ENCODE measurements at places on chromosomes 4 and X.

- DNase-seq, result no peak
Measured at GRCh38 chr4:184280137-184280536, 62.5 kb upstream of the ENPP6 start.

DNA sequence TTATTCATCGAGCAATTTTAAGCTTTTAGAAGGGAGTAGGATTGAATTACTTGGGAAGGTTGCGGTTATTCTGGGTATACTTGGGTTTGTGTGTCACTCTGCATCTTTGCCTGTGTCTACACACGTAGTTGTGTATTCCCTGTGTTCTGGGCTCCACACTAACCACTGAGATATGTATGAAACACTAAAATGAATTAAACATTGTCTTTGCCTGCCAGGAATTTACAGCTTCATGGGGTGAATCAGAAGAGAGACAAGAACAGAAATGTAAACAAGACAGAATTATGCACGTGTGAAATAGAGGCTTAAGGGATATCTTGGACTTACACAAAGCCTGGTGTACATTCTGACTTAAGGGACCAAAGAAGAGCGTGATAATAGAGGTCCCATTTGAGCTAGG is 228.5 kb downstream of the AFF2 start:
- peak; percentile 11 for DNase-seq

DNA sequence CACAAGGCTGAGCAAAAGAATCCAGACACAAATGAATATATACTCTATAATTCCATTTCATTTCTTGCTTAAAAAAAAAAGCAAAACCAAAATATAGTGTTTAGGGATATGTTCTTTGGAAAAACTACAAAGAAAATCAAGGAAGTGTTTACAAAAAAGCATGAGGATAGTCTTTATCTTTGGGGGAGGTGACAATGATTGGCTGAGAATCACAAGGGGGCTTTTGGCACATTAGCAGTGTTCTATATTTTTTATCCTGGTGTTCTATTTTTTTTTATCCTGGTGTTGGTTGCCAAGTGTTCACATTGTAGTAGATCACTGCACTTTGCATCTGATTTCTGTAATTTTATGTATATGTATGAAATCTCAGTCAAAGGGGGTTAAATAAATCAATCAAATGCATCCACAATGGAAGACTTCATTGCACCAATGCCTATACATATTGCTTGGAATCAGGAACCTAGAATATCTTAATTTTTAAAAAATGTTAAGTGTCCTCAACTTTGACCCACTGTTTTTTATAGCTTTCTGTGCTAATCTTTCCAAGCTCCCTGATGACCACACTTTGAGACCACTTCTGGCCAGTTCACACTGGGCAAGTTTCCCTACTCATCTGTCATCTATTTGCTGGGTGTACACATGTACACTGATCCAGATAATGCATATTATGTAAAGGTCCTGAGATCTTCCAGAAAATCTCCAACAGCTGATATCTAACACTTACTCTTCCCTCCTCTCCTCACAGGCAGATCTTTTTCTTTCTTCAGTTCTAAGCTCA is 3.7 kb downstream of the TBC1D9 start:
- DNase-seq, result no peak

DNA sequence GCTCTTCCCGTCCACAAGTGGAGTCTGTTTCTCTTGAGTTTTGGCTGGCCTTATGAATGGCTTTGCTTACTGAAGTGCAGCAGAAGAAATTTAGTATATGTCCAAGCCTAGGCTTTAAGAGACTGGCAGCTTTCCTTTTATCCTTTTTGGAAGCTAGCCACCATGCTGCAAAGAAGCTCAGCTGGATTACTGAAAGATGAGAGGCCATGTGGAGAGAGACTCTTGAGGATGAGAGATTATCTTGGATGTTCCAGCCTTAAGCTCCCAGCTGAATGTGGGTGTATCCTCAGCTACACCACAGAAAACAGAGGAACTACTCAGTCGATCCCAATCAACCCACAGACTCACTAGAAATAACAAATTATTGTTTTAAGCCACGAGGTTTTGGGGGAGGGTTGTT is 12.5 kb downstream of the CCNG2 start:
- DNase-seq, result no peak

DNA sequence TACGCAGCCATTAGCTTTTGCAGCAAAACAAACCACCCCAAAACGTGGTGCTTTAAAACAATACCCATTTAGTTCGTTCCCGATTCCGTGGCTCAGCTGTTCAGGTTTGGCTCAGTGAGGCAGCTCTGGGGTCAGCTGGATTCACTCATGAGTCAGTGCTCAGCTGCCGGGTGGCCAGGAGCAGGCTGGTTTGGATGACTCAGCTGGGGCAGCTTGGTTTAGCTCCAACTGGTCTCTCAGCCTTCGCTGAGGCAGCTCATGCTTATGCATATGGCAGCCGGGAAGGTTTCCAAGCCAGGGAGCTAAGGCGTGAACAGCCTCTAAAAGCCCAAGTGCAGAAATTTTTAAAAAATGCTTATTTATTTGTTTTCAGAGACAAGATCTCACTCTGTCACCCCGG is 13.3 kb upstream of the CD99 start:
- DNase-seq, result peak; percentile 92

GRCh38 chr4:145340071-145340675 is 141.5 kb upstream of the SMAD1 start:
- no peak for DNase-seq

DNA sequence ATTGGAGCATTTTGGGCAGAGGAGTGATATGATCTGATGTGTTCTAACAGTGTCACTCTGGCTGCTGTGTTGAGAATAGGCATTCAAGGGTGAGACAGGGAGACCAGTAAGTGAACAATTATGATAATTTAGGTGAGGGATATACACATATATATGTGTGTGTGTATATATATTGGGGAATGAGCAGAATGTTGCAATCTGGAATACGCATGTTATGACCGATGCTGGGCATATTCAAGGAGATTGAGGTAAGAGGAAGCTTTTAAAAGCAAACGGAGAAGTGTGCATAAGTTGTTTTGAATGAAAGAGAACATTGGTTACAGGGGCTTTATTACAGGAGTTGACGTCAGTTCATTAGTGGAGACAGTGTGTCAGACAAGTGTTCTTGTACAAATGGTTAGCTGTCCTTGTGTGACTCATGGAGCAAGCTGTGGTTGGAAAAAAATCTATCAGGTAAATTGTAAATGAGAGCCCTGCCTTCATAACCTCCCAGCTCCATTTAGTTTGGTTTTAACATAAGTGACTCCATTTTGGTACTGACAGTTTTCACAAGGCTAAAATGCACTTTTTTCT is 442.5 kb upstream of the LCORL start:
- peak; percentile 0 for DNase-seq

DNA sequence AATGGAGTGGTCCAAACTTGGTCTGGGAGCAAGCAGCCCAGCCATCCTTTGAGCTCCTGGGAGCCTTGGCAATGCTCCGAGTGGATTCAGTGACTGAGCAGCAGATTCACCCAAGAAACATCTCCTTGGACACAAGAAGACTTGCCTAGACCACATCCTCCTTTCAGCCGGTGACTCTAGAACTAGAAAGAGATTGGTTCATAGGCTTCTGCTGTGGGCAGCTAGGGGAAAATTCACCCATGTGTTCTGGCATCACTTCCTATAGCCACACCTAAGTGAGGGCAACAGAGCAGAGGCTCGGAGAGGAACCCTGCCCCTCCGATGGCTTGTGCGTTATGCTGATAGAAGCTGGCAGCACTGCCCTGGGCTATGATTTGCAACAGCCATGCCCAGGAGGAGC is 16.0 kb downstream of the ZNF275 start:
- no peak for DNase-seq

- DNase-seq, result no peak
Measured at GRCh38 chr4:34412911-34413310, 1831.4 kb downstream of the ARAP2 start.

DNA sequence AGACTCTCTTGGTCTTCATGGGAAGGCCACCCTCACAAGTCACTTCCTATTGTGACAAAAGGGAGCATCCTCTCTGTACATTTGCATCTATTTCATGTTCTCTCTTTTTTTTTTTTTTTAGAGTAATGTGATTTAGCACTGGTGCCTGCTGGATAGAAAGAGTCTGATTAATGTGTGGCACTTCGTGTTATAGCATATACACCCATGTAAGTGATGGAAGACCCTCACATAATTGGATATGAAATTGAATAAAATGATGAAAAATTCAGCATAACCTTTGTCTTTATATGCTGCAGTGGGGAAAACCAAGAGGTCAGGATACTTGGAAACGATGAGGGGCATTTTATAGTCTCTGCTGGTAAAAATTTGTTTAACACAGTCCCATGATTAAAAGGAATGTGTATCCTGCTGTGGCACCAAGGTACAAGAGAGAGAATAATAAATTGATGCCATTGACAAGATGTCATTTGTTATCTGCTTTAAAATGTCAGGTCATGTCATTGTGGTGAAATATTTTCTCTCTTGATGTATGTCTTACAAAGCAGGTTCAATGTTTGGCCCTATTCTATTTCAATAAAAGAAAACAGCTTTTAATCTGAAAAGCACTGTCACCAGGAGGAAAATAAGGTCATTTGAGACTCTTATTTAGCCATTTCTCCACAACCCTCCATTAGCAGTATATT is 1115.4 kb downstream of the STPG2 start:
- no peak for DNase-seq

DNA sequence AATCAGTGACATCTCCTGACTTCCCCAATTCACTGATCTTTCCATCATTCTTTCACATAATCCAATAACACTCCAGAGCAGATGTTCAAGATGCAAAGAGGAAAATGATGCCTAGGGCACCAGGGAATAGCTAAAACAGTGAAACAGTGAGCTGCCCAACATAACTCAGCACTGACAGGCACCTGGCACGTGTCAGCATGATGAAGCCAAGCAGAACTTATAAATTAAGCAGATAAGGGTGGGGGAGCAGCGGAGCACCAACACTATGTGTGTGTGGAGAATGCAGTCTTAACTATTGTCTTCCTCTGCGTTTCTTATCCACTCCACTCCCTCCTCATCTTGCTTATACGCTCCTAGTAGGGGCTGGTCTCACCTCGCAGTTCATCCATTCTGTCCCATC is 89.4 kb downstream of the AMMECR1 start:
- DNase-seq, result no peak

- DNase-seq, result no peak
Measured at GRCh38 chrX:130299279-130300009, 30.7 kb upstream of the ZNF280C start.

DNA sequence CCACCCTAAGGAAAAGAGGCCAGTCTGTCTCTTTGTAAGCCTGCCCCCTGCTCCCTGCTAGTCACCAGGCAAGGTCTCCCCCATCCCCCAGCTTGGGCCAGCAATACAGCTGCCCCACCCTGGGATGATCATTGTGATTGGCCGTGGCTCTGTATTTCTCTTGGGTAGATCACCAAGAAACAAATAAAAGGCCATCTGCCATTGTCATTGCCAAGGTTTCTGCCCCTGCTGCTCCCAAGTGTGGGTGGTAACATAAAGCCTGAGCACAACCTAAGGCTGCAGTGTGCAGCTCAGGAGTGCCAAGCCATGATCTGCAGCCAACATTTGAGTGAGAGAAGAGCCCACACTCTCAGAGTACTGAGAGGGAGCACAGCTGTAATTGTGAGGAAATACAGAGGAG is 241.0 kb upstream of the POF1B start:
- DNase-seq, result no peak

DNA sequence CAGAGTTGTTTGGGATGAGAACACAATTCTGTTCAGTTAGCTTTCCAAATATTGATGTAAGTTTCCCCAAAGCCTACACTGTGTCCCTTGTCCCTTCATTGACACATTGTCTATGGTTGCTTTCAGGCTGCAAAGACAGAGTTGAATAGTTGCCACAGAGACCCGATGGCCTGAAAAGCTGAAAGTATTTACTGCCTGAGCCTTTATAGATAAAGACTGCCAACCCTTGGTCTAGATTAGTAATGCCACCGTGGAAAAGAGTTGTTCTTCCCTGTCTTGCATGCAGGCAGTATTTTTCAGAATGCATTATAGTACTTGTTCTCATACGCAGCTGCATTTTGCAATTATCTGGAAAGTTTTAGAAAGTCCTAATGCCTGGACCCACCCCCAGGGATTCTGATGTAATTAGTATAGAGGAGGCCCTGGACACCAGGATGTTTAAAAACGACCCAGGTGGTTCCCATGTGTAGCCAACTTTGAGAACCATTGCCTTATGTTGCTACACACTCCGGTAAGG is 180.8 kb downstream of the FRMPD4 start:
- DNase-seq, result peak; percentile 5

GRCh38 chr4:100168521-100168920 is 21.7 kb downstream of the DDIT4L start:
- no peak for DNase-seq

DNA sequence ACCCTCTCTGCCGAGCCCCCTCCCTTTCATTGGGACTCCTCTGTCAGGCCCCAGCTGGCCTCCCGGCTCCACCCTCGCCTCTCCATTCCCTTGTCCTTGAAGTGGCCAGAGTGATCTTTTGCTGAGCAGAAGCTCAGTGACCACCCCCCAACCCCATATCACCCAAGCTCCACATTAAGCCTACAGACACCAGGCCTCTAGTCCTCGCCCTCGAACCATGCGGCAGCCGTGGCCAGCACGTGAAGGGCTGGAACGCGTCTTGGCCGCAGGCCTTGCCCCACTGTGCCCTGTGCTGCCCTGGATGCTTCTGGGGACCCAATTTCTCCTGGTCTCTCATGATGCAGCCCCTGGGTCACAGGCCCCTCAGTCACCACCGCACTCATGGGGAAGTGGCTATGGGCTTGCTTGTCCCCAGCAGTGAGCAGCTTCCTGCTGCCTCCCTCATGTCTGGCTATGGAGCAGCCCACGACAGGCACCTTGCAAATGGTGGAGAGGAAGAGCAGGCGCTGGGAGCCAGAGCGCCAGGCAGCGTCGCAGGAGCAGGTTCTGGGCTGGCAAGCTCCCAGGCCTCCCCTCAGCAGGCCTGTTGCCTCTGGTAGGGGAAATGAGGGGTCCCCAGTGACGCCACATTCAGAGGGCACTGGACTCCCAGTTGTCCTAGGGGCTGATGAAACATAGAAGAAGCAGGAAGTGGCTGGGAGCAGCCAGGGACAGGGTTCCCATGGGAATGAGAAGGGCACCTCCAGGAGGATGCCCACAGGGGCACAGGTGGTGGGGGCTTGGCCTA is 757 bp upstream of the SRPK3 start:
- no peak for DNase-seq

- peak; percentile 25 for DNase-seq
Measured at GRCh38 chrX:63275127-63275526, 76.0 kb downstream of the SPIN4 start.

Measured in mammary epithelial cell (primary cell).